ENCODE measurements at places on chromosomes 4 and X.

- DNase-seq: no peak
Observed at GRCh38 chr4:99219479-99219878, 433 bp upstream of the ADH6 start.

- peak; percentile 72 for DNase-seq
Observed at GRCh38 chr4:12926189-12927066, 557.7 kb downstream of the RAB28 start.

GRCh38 chr4:141497627-141498026 is 138.8 kb upstream of the IL15 start:
- DNase-seq: no peak

DNA sequence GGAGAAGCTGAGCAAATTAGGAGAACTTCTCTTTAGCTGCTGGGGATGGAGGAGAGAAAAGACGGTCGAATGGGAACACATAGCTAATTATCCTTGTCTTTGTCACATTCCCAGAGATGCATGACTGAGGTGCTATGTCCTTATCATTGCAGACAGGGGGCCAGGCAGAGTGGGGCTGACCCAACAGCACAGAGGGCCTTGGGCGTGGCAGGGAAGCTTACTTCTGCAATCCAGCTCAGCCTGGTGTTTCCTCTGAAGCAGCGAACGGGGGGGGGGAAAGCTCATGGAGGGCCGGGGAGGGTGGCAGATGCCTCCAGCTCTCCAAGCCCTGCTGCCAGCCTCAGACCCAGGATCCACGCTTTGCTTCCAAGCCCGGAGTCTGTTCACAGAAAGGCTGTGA is 50.8 kb upstream of the HOPX start:
- no peak for DNase-seq

GRCh38 chr4:48683784-48684666 is 96.1 kb downstream of the FRYL start:
- DNase-seq: no peak

- DNase-seq: no peak
Observed at GRCh38 chr4:33306131-33306530, 2586.0 kb downstream of the PCDH7 start.

- no peak for DNase-seq
Observed at GRCh38 chr4:11230866-11231265, 197.8 kb downstream of the HS3ST1 start.

DNA sequence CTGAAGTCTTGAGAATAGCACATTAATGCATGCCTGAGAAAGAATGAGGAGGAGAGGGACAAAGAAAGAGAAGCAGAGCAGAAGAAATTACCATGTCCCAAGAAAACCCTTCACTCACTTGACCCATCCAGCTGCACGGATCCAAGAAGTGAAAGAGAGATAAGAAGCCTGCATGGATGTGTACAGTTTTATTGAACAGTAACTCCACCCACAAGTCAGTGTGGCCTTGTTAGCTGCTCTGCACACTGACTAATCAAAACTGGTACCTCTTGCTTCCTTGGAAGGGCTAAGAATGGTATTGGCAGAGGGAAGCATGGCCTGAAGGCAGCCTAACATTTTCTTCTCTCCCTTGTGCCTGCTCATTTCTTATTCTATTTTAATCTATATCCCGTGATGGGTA is 163.9 kb downstream of the SLC7A11 start:
- DNase-seq: no peak

GRCh38 chrX:37287741-37288444 is 61.3 kb upstream of the PRRG1 start:
- no peak for DNase-seq

- DNase-seq: no peak
Observed at GRCh38 chrX:41335198-41335957, 1.4 kb downstream of the DDX3X start.

DNA sequence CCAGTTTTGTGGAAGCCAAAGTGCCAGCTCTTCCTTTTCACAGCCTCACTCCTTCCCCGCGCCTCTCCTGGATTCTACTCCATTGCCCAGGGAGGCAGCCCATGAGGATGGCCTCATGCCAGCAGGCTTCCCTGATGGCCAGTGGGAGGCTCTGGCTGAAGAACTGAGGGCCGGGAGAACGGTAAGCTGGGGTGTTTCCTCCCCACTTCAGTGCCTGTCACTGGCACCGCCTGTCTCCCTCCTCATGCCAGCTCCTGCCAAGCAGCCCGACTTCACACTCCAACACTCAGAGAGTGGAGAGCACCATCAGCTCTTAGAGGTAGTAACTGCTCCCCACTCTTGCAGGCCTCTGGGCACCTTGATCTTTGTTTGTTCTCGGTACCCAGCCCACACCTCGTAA is 46.9 kb upstream of the STIM2 start:
- DNase-seq: no peak

DNA sequence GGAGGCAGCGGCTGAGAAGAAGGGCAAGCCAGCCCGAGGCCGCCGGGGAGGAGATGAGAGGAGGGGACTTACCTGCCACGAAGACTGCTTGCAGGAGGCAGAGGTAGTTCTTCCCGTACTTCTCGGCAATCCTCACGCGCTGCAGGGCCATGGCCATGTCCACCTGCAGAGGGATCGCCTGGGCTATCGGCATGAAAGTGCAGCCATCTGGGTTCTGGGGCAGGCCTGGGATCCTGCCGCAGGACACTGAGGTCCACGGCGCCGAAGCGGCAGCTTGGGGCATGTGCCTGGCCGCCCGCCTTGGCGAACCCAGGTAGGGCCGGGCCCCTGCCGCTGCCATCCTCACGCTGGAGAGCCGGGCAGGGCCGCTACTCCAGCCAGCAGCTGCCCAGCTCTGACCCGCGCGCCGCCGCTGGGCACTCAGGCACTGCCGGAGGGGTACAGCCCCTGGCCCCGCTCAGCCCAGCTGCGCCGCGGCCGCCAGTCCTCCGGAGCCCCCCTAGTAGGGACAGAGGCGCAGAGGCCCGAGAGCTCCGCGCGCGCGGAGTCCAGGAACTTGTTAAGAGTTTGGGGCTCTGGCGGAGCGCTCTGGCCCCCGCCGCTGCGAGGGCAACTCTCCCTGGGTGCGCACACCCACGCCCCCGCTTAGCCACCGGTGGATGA is 16.0 kb downstream of the MCF2 start:
- DNase-seq: no peak

- no peak for DNase-seq
Observed at GRCh38 chr4:10084651-10085358, 31.8 kb downstream of the WDR1 start.

DNA sequence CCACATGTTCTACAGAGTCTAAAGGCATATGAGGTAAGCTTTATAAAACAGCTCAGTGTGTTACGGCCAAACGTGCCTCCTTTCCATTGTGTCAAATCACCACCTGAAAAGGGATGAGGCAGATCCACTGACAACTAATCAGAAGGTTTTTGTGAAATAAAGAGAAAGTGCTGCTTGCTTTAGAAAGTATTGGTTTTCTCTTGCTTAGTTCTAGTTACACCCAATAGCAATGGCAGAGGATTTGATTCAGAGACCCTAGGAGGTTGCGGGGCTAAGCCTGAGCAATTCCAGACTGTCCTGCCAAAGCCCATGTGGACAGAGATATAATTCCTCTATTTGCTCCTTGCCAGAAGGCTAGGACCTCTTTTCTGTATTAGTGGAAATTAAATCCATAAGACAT is 125.5 kb downstream of the SPRY1 start:
- no peak for DNase-seq

DNA sequence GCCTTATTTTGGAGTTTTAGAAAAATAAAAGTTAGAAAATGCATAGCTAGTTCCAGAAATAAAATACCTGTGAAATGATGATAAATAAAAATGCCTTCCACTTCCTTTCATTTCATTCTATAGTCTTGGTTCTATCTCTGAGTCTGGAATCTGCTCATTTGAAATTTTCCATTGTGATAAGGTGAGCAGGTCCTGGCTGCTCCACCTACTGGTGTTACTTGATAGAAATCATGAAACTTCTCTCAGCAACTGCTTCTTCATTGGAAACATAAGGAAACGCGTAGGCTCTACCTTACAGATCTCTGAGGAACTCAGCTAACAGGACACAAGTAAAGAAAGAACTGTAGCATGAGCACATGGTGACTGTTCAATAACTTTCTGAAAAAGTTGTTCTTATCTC is 141.8 kb downstream of the DCHS2 start:
- no peak for DNase-seq

GRCh38 chrX:100720301-100720700 is 11.6 kb downstream of the SYTL4 start:
- DNase-seq: no peak

DNA sequence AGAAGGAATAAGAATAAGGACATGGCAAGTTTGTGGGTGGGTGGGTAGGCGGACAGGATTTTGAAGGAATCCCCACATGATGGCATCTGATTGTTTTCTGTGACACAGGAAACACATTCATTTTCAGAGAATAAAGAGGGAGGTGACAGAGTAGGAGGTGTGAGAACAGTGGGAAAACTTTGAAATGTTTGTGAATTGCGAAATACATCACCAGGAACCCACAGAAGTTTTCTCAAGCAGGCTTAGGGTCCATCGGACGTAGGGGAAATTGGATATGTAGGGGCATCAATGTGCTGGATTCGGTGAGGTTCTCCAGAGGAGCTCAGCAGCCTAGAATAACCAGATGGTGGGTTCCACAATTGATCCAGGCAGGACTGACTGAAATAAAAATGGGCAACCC is 171.6 kb downstream of the GLRA2 start:
- no peak for DNase-seq

GRCh38 chrX:40195368-40195767 is 97.6 kb upstream of the BCOR start:
- DNase-seq: no peak

GRCh38 chr4:60721685-60722084 is 478.4 kb upstream of the ADGRL3 start:
- DNase-seq: no peak

GRCh38 chrX:45164995-45165394 is 35.7 kb downstream of the DIPK2B start:
- no peak for DNase-seq

GRCh38 chr4:2154215-2154740 is 87.6 kb downstream of the HAUS3 start:
- DNase-seq: no peak

DNA sequence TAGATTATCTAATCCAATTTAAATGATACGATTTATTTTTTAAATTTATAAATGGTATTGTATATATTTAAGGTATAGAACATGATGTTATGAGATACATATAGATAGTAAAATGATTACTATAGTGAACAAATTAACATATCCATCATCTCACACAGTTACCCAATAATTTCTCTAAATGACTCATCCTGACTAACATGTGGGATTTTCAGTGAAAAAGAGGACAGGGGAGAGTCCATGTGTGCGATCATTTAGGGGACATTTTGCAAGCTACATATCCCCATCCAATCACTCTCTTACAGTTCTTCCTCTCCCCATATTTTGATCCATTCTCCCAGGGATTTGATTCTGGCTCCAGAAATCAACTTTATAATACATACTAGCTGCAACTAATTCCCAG is 88.2 kb downstream of the ABCB7 start:
- no peak for DNase-seq

GRCh38 chr4:12716896-12717295 is 767.2 kb downstream of the RAB28 start:
- no peak for DNase-seq

DNA sequence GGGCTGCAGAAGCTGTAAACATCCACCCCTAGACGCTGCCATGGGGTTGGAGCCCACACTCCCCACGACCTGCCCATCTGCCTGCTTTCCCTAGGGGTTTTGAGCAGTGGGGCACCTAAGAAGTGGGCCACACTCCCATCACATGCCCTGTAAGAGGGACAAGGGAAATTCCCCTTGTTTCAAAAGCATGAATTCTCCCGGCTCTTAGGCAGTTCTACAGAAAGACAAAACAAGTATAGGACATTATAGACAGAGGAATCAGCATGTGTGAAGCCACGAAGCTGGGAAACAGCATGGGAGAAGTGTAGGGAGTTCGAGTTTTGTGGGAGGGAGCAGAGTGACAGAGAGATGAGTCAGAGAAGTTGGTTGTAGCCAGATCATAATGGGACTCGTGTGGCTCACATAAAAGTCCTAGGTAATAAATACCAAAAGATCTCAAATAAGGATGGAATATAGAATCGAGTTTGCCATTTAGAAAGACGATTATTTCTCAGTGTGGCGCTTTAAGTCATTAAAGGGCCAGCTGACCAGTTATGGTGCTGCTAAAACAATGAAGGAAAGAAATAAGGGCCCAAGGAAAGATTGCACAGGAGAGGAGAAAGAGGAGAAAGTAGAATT is 23.9 kb downstream of the APOO start:
- DNase-seq: no peak

DNA sequence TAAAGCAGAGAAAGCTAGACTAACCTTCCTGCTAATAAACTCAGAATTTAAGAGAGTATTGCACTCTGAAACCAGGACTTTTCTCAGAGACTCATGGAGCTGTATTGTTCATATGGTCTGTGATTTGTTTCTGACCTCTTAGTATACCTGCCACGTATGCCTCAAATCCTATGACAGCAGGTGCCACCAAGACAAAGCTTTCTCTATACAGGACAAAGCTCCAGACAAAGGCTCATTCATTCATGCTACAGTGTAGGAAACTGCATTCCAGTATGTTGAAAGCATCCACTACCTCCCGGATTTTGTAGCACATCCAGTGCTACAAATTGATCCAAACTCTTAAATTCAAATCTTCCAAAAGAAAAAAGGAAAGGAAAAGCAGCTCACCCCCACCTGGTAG is 178.3 kb downstream of the CHIC2 start:
- DNase-seq: no peak

- DNase-seq: no peak
Observed at GRCh38 chr4:24794916-24795665, at the start of gene SOD3. SOD3 (plus strand) TSS chr4:24795573; CDS start chr4:24799522, 3,949 bp downstream.

GRCh38 chr4:1604181-1604705 is 79.9 kb downstream of the FAM53A start:
- no peak for DNase-seq

- no peak for DNase-seq
Observed at GRCh38 chrX:117969782-117970181, 146.8 kb downstream of the KLHL13 start.

GRCh38 chrX:22110729-22111494 is 78.8 kb downstream of the PHEX start:
- no peak for DNase-seq

GRCh38 chr4:158809611-158810486 is 41.0 kb downstream of the FNIP2 start:
- DNase-seq: no peak

GRCh38 chrX:7420717-7421116 is 272.8 kb upstream of the PUDP start:
- no peak for DNase-seq

- DNase-seq: no peak
Observed at GRCh38 chrX:110418316-110419235, 59.9 kb downstream of the RTL9 start.

GRCh38 chr4:66840178-66840577 is 705.1 kb downstream of the CENPC start:
- DNase-seq: peak; percentile 42

GRCh38 chr4:179586460-179586859 is 2144.2 kb upstream of the AGA start:
- no peak for DNase-seq

GRCh38 chr4:32560306-32560705 is 1840.1 kb downstream of the PCDH7 start:
- DNase-seq: no peak
